ENCODE measurements at places on chromosomes 11 and 22. TPM values are rescaled to one million over a fixed set of nuclear protein-coding genes. Genes with fewer than 3 reads are reported as not detected.

Gene TUB
- total RNA-seq, result 4.6 TPM

Gene TRPM5
- total RNA-seq, result not detected

Gene F2
- not detected for total RNA-seq

Gene ARFGAP2
- total RNA-seq, result 134 TPM

Gene NUDT22
- 116 TPM for total RNA-seq
